ENCODE measurements at places on chromosomes 3 and 15.

DNA sequence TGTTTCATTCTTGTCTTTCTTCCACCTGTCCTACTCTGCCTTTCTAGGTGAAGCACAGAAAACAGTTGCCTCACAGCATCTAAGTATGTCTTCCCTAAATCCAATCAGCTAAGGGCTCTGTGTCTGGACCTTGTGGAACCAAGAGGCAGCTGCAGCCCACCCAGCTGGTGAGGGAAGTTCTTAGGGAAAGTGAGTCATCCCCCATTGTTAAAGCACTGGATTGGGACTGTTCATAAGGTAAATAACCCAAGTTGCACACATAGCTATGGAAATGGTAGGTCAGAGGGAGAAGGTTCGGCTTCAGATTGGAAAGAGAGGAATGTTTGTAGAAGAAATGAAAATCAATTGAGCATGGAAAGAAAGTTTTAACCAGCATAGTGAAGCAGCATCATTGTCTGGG is 18.0 kb upstream of the ARNT2 start:
- no peak for DNase-seq

DNA sequence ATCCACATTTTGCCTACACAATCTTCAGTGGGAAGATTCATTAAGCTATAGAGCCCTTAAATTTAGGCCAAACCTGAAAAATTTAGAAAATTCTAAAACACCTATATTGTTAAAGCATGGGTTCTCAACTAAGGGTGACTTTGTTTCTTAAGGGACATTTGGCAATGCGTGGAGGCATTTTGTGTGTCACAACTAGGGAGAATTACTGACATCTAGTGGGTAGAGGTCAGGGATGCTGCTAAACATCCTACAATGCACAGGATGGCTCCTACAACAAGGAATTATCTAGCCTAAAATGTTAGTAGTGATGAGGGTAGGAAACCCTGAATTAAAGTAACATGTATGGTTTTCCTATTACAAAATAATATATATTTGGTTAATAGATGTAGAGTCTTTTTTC is 55.8 kb downstream of the TBC1D5 start:
- DNase-seq, result no peak

- no peak for DNase-seq
These were observed 23.4 kb upstream of the ZFAND6 start for GRCh38 chr15:80036071-80036470.

DNA sequence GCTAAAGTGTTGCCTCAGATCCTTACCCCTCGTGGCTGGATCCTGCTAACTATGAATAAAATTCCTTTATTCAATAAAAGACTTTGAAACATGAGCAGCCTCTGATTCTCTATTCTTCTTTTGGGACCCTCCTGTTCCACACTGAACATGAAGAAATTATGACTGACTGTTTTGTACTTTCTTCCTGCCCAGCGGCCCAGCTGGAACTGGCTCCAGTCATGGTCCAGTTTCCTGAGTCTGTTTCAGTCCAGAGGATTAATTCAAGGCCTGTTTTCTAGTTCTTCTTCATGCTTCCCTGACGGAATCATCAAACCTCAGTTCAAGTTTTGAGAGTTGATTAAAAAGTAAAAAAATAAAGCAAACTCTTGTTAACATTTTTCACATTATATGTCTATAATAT is 52.6 kb upstream of the CP start:
- DNase-seq, result no peak

GRCh38 chr3:133633439-133633838 is 28.3 kb downstream of the TOPBP1 start:
- no peak for DNase-seq

GRCh38 chr3:42443819-42444436 is 33.5 kb upstream of the LYZL4 start:
- peak; percentile 34 for DNase-seq

DNA sequence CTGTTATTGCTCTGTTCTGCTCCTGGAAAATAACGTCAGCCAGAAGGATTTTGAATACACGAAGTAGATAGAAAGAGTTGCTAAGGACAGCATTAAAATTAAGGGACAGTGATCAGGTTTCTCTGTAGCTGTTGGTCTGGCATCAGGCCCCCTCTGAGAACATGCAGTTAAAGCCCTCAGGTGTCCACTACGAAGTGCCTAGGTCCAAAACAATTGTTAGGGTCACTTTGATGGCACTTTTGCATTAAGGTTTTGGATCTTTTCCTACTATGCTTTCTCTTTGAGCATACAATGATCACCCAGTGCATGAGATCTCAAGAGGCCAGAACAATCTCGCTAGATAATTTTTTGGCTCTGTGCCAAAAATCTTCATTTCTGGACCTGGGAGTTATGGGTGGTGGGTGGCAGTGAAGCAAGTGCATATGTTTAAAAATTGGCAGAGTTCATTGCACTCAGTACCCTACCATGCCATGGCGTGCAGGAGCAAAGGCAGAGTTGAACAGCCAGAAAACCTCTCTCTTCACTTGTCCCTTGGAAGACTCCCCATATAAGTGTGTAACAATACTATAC is 797.6 kb downstream of the ROBO2 start:
- no peak for DNase-seq

- DNase-seq, result no peak
These were observed 20.0 kb upstream of the KLF13 start for GRCh38 chr15:31306426-31307269.

GRCh38 chr3:194046995-194047645 is 88.8 kb upstream of the HES1 start:
- DNase-seq, result no peak

GRCh38 chr3:83065851-83066460 is 1304.5 kb upstream of the GBE1 start:
- DNase-seq, result no peak

GRCh38 chr3:49636883-49637609 is 37.1 kb upstream of the APEH start:
- DNase-seq, result no peak

DNA sequence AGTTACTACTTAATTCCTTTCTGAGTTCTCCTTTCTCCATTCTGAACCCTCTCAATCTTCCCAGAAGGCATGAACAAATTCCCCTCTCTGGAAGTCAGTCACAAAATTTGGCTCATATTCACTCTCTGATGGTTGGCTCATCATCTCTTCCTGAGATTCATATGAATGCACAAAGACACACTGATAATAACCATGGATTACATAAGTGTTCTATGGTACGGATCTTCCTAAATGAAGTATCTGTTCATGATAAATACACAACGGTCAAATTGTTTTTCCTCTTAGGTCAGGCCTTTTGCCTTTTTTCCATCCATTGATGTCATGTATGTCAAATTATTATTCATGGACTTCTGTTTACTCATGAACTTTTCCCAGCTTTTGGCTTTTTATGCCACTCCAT is 162.6 kb downstream of the P2RY1 start:
- no peak for DNase-seq

DNA sequence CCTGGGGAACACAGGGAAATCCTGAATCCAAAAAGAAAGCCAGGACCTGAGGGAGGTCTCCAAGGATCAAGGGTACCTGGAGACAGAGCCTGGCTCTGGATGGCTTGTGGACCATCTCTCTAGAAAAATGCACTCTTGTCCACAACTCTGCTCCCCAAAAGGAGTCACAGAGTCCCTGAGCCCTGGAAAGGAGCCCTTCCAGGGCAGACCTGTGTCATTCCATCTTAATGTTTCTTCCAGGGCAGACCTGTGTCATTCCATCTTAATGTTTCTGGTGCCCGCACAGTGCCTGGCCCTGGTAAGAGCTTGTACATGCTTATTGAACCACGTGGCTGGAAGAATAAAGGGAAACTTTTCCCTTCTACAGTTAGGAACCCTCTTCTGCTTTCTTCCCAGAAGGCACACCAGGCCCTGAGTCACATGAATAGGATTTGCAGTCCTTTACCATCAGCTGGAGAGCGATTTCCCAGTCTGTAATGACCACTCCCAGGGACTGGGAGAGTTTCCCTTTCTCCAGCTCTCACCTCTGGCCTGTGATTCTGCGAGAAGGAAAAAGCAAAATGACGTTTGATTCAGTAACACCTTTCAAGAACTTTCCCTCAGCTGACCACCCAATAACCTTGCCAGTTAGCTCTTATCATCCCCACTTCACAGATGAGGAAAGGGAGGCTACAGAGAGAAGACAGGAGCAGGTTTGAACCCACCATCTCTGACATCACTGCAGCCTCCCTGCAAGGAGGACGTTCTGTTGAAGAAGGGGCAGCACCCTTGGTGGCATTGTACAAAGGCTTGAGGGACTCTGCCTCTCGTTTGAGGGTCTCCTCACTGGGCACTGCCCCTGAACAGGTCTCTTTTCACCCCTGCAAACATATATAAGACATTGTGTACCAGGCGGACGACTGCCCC is 35.8 kb upstream of the SLCO2A1 start:
- no peak for DNase-seq

GRCh38 chr15:77426377-77426776 is 5.7 kb downstream of the HMG20A start:
- DNase-seq, result no peak

DNA sequence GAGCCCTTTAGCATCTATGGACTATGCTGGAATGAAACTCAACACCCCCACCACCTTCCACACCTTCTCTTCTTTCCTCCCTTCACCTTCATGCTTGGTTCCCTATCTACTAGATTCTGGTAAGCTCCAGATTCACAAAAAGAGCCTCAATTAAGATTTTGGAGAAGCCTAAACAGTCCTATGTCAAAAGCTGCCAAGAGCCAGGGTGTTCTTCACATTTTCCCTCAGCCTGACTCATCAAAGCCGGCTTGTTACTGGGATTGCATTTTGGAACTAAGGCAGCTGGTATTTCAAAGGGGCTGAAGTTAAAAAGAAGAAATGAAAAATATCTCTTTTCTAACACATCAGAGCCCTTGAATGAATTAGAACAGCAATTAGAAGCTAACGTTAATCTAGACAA is 247.7 kb downstream of the MYRIP start:
- no peak for DNase-seq

DNA sequence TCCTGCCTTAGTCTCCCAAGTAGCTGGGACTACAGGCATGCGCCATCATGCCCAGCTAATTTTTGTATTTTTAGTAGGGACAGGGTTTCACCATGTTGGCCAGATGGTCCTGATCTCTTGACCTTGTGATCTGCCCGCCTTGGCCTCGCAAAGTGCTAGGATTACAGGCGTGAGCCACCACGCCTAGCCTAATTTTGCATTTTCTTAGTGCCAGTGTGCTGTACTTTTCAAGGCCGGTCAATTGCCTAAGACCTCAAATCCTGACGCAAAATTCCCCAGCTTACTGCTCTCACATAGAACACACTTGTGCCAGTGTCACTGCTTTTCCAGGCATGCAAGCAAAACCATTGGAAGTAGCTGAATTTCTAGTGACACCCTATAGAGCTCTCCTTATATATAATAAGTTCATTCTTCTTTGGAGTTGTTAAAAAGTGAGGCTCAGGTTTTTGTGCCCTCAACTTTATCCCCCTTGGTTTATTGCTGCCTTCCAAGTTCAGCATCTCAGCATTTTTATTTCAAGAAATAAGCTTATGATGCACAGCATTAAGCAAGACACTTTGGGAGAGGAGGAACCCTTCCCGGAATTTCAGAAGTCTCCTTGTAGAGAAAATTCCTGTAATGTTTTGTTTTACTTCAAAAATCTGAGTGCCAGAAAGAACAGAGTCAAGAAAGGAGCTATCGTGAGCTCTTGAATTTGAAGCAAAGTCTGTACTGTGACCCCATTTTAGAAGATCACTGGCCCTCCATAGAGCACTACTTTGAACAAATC is 93.2 kb downstream of the FILIP1L start:
- no peak for DNase-seq

GRCh38 chr3:11197484-11197883 is 43.2 kb downstream of the HRH1 start:
- no peak for DNase-seq

DNA sequence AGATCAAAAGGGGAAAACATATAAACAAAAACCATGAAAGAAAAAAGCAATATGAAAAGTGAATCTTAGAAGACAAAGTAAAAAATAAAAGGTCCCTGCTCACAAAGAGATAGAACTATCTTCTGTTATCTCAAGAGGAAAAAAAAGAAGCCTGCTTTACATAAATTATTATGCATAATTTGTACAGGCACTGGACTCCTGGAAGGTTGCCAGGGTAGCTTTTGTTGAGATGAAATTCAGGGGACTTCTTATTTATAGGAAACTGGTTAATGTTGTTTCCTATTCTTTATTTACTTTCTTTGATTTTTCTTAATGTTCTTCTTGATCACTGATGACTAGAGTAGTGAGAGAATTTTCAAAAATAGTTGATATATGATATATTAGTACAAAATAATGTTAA is 66.9 kb downstream of the PPM1L start:
- no peak for DNase-seq

- no peak for DNase-seq
These were observed 15.9 kb upstream of the COPG1 start for GRCh38 chr3:129233538-129233937.

- DNase-seq, result no peak
These were observed 2.2 kb downstream of the CAND2 start for GRCh38 chr3:12798559-12799179.

DNA sequence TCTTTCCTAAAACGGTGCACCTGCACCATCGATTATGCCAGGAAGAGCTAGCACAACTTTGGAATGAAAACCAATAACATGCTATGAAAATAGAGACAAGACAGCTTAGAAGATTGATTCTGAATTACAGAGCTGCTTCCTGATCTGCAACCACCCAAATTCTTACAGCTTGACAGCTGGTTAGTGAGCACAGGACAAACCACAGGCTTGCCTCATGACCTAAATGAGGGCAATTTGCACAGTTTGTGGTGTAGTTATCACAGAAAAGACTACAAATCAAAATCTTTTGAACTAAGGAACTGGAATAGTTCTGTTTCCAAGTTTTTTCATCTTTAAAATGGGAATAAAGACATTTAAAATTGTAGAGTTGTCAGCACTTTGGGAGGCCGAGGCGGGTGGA is 533.5 kb downstream of the NAALADL2 start:
- no peak for DNase-seq

- no peak for DNase-seq
These were observed 230.8 kb downstream of the FEZF2 start for GRCh38 chr3:62142331-62143085.

- DNase-seq, result no peak
These were observed 848 bp upstream of the CADPS start for GRCh38 chr3:62876064-62876463.

GRCh38 chr3:126105691-126106187 is 21.8 kb upstream of the SLC41A3 start:
- DNase-seq, result no peak

DNA sequence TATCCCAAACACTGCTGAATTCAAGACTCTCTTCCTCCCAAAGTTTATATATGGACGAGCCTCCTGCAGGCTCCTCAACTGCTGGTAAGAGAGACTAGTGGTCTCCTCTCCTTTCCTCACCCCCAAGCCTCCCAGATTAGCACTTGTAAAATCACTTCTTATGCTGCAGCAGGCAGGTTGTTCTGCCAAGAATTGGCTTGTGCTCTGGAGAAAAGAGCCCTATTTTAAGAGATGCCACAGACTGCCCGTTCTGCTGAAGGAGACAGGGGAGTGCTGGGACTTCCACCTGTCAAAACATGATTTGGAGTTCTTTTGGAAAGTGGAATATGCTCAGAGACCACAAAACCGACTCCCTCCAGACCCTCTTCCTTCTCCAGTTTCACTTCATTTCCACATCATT is 230.9 kb upstream of the EIF1B start:
- no peak for DNase-seq

All from activated naive CD4-positive, alpha-beta T cell (primary cell).